ENCODE measurements at places on chromosomes 5 and 9.

GRCh38 chr9:130999245-130999623 lies 9.7 kb upstream of the LAMC3 start:
- DNase-seq, result no peak

DNA sequence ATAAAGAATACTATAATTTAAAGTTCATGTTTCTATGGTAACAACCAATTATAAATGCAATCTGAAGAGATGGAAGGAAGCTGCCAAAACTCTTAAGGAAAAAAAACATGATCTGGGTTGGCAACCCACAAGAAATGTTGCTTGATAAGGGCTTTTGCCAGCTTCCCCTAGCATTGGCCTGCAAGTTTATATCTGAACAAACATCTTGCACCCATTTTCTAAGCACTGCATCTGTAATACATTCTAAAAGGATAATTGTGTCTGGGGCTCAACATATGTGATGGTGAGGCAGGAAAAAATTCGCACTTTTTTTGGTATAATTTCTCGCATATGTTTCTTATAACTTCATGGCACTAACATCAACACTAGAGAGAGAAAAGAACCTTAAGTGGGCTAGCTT lies 276.4 kb downstream of the FBXL7 start:
- DNase-seq, result no peak

DNA sequence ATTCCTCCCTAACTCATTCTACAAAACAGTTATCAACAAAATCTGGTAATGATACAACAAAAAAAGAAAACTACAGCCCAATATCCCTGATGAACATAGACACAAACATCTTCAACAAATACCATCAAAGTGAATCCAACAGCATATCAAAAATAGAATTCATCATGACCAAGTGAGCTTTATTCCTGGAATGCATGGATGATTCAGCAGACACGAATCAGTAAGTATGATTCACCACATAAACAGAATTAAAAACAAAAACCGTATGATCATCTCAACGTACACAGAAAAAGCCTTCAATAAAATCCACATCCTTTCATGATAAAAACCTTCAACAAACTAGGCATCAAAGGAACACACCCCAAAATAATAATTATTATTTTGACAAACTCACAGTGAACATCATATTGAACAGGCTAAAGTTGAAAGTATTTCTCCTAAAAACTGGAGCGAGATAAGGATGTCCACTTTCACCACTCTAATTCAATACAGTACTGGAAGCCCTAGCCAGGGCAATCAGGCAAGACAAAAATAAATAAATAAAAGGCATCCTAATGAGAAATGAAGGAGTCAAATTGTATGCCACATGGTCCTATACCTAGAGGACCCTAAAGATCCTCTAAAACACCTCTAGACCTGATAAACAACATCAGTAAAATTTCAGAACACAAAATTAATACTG lies 305.1 kb upstream of the RGMB start:
- DNase-seq, result peak; percentile 36

GRCh38 chr5:114358329-114358728 lies 3.5 kb upstream of the KCNN2 start:
- DNase-seq, result no peak

- DNase-seq, result no peak
These were observed 98.1 kb downstream of the RAPGEF6 start for GRCh38 chr5:131536850-131537448.

- DNase-seq, result no peak
These were observed 36.7 kb downstream of the ABLIM3 start for GRCh38 chr5:149177911-149178565.

- DNase-seq, result peak; percentile 61
These were observed 40.8 kb upstream of the LARP1 start for GRCh38 chr5:154714266-154714986.

GRCh38 chr9:87594662-87595061 lies 97.0 kb downstream of the DAPK1 start:
- no peak for DNase-seq

DNA sequence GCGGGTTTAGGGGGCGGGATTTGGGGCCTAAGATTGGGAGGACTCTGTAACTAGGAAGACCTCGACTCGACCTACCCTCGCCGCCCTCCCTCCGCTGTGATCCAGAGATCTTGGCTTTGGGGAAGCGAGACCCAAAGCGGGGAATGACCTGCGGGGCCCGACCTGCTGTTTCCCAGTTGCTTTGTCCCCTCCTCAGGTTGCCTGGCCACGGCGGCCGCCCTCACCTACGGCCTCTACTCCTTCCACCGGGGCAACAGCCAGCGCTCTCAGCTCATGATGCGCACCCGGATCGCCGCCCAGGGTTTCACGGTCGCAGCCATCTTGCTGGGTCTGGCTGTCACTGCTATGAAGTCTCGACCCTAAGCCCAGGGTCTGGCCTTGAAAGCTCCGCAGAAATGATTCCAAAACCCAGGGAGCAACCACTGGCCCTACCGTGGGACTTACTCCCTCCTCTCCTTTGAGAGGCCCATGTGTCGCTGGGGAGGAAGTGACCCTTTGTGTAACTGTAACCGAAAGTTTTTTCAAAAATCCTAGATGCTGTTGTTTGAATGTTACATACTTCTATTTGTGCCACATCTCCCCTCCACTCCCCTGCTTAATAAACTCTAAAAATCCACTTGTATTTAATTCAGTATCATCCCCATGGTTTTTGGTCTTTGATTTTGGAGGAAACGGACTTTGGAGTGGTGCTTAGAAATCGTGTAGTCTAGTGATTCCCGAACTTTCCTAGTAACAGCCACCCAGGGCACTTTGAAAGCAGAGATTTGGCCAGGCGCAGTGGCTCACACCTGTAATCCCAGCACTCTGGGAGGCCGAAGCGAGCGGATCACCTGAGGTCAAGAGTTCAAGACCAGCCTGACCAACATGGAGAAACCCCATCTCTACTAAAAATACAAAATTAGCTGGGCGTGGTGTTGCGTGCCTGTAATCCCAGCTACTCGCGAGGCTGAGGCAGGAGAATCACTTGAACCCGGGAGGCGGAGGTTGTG lies 878 bp downstream of the HIGD2A start:
- DNase-seq, result no peak

- DNase-seq, result no peak
These were observed 20.3 kb downstream of the ARPC5L start for GRCh38 chr9:124882231-124882630.

- DNase-seq, result no peak
These were observed 72.5 kb downstream of the BASP1 start for GRCh38 chr5:17289681-17290539.

DNA sequence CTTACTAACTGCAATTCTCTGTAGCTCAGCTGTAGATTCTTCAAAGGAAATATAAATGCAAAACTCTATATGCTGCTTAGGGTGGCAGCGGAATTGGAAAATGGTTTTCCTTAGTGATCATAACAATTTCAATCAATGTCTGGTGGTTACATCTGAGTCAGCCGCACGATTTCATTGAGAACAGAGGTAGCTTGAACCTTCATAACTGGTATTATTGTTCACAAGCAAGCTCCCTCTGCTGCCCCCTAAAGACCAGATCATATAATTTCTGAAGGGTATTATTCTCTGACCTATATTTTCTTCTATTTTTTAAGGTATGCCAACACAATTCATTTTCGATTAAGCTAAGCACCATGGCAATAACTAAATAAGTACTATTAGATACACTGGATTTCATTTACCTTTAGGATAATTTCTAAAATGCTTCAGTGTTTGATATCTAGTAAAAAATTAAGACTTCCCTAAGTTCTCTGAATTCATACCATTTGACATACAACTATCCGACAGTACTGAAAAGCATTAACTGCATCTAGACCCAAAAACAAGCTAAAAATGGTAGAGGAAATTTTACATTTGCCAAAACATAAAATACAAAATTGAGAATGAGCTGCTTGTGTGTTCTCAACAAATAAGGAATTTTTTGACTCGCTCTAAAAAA lies 181.1 kb upstream of the SPEF2 start:
- DNase-seq, result peak; percentile 44

DNA sequence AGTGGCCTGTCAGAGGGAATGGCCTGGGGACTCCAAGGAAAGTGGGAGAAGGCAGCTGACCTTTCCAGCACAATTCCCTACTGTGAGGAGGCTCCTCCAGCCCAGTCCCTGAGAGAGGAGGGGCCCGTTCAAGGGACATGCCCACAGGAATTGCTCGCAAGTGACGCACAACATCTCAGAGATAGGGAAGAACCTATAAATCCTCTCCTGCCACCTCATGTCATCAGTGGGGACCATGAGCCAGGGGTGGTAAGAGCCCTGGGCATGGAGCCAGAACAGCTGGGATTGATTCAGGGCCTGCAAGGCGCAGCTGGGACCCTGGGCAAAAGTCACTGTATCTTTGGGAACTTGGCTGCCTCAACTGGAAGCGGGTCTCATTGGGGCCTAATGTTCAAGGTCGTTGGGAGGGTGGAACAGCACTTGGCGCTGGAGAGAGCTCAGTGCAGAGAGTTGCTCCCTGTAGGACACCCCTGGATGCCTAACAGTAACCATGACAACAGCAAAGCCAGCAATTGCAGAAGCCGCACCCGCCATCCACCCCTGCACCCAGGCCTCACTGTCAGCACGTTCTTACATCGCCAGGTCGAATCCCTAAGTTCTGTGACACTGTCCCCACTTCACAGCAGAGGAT lies 41.3 kb upstream of the ORM1 start:
- peak; percentile 63 for DNase-seq

DNA sequence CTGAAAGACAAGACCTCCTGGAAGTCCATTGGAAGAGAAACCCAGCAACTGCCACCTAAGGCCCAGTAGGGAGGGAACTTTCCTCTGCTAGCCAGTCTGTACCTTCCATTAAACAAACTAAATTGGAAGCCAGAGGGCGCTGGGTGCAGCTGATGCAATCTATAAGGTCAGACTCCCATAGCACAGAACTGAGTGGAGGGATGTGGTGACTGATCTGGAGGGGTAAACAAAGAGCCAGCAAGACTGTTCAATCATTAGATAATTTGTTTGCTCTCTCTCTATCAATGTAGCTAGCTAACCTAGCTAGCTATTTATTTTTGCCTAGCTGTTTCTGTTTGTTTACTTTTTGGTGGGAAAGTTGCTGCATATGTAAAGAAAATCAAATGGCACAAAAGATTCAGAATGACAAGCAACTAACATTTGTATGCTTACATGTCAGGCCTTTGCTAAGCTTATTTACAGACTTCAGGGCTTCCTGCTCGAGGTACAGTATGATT lies 291.8 kb upstream of the DAB2 start:
- DNase-seq, result peak; percentile 18

DNA sequence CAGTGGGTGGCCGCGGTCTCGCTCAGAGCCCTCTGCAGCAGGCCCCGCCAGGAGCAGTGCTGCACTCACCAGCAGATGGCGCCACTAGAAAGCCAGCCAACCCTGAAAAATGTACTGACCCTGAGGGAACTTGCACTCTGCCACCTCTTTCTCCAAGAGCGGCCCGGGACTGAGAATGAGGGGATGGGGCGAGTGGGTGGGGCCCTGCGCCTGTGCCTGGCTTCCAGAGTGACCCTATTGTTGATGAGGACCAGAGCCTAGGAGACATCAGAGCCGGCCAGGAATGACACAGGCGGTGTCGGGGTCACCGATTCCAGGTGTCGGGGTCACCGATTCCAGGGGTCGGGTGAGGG lies 2.9 kb upstream of the IL17B start:
- peak; percentile 89 for DNase-seq

- no peak for DNase-seq
These were observed 110.1 kb upstream of the RAD23B start for GRCh38 chr9:107172979-107173347.

DNA sequence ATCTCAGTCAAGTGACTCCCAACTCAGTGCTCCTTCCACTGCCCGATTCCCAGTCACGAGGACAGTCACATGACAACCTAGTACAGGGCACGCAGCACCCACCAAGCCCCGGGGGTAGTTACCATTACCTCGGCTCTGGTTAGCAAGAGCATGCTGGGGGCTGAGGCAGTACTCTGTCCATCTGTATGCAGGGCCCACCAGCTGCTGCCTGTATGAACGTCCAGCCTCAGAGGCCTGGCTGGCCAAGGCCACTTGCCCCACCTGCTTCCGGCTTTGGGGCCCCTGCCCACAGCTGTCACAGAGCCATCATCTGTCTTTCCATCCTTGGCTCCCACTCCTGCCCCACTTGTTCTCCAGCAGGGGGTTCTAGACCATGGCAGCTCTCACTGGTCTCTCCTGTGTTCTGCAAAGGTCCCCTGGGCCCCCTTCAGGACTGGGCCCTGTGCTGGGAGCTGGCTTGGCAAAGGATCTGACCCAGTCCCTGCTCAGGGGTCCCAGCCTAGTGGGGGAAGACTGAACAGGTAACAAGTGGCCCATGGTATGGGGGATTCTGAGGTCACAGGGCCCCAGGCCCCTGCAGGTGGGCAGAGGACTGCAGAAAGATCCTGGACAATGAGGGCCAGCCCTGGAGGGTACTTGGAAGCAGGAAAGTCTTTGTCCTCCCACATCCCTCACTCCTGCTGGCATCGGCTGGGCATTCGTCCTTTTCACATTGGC lies 3.3 kb downstream of the RPL35 start:
- no peak for DNase-seq

- DNase-seq, result no peak
These were observed 27.4 kb downstream of the IRX2 start for GRCh38 chr5:2724031-2724581.

GRCh38 chr5:118195211-118195610 lies 793.1 kb downstream of the DTWD2 start:
- DNase-seq, result no peak

- DNase-seq, result no peak
These were observed 3.7 kb upstream of the DOLPP1 start for GRCh38 chr9:129077236-129077635.

DNA sequence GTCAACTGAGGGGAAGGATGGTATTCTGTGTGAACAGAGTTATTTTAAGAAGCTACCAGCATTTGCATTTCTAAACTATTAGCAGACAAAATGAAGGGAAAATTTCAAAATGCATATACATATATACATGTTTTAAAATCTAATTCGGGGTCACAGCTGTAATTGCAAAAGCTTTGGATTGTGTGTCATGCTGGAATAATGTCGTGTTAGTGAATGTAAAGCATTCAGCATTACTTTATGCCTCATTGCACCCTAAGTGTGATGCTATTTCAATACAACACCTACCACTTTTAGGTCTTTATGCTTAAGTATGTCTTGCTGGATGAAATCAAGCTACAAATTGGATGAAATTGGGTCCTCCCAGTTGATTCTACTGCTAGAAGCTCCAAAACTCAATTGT lies 687.6 kb upstream of the MEF2C start:
- DNase-seq, result no peak

DNA sequence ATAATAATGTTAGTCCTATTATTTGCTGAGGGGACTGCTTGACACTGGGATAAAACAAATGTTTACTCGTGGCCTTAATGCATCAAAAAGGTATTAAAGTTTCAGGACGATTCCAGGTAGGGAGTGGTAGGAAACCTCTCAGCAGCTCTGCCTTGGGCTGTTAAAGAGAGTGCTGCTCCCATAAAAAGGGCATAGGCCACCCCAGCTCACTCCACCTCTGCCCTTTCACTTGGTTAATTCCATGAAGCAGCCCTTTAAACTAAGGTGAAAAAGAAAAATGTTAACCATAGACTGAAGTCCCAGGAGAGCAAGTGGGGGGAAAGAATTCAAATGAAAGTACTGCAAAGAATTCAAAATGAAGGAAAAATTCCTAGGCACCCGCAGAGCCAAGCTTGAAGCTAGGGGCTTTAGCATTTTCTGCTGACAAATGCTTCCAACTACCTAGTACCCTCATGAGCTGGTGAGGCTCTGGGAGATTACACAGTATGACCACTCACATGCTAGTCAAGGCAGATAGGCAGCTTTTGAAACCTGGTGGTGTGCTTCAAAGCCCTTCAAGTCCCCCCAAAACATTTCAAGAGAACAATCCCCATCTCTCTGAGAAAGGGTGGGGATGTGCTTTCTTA lies 8.5 kb downstream of the KLF9 start:
- DNase-seq, result no peak

- DNase-seq, result no peak
These were observed 9.5 kb downstream of the SEC16A start for GRCh38 chr9:136473354-136473721.

All from AG20443 (cell line).